Kidney glomerular epithelial cell (primary cell): ENCODE measurements at places on chromosomes 13 and 19.

DNA sequence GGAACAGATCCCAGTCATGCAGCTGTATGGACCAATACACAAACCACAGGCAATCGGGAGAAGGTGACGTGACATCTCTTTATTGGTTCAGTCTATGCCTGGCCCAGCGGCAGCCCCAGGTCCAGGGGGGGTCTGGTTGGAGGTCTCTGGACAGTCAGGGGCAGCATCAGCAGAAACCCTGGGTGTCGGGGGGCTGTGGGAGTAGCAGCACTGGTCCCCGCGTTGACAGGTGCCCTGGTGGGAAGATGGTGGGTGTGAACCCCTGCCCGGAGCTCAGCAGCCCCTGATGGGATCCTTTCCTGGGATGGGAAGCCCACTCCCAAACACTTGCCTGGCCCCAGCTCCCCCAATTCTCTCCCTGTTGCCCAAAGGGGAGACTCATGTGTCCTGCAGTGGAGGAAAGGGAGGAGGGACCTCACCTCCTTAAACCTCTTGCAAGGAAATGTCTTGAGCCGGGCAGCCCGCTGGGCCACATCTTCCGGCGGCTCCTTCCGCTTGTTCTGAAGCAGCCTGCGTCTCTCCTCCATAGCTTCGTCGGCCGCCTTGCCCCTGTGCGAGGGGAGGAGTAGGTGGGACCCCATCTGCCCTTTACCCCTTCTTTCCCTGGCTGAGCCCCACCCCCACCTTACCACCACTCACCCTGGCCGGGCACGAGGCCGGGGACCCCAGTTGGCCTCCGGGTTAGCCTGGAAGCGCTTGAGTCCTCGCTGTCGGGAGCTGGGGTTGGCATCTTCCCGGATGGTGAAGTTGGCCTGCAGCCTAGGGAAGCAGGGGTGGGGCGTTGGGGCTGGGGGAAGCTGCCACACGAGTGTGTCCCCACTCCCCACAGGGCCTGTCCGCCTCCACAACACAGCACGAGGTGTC is 2.4 kb upstream of the LYL1 start:
- DNase-seq = no peak

DNA sequence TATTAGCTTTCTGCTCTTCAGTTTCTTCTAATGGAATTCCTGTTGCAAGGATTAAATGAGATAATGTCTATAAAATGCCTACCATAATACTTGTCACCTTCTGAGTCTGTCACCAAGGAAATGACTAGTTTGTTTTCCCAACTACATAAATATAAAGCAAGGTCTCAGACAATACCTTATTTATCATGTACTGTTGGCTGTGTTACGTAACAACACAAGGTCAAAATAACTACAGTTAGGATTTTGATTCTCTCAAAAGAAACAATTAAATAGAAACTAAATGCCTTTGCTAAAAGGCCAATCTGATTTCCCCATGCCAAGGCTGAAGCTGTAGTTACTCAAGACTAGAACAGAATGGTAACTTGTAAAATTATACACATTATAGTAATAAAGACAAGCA is 134.5 kb downstream of the PCDH9 start:
- DNase-seq = peak; percentile 10

DNA sequence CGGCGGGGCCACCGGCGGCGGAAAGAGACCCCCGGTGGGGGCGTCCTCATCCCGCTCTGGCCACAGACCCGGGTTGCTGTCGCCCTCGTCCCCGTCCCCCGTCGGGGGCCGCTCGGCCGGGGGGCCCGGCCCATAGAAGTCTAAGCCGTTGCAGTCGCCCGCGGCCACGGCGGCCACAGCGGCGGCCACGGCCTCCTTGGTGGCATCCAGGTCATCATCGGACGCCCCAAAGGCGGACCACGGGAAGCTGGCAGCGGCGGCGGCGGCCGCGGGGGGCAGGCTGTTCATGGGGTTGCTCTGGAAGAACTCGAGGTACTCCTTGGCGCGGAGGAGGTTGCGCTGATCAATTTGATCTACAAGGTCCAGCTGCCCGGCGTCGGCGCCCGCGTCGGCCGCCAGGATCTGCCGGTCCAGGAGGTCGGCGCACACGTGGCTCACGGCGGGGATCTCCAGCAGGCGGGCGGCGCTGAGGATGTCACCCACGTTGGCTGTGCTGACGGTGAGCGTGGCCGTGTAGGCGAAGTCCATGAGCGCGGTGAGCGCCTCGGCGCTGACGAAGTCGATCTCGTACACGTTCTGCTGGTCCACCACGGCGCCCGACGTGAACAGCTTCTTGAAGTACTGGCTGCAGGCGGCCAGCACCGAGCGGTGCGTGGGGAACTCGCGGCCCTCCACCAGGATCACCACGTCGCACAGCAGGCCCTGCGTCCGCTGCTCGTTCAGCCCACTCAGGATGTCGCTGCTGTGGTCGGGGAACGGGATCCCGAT is 12.1 kb downstream of the ZBTB7A start:
- DNase-seq = no peak

DNA sequence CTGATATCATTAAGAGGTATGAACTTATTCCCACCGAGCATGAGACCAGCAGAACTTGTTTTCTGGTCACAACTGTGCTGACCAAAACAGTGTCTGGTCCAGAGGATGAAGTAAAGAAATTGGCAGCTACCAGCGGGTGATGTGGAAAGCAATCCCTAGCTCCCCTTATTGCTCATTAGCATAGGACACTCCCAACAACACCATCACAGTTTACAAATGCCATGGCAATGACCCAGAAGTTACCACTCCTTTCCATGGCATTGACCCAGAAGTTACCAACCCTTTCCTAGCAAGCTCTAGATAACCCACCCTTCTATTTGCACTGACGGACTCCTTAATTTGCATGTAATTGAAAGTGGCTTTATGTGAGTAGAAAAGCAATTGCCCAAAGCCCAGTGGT is 1856.1 kb downstream of the OLFM4 start:
- no peak for DNase-seq

DNA sequence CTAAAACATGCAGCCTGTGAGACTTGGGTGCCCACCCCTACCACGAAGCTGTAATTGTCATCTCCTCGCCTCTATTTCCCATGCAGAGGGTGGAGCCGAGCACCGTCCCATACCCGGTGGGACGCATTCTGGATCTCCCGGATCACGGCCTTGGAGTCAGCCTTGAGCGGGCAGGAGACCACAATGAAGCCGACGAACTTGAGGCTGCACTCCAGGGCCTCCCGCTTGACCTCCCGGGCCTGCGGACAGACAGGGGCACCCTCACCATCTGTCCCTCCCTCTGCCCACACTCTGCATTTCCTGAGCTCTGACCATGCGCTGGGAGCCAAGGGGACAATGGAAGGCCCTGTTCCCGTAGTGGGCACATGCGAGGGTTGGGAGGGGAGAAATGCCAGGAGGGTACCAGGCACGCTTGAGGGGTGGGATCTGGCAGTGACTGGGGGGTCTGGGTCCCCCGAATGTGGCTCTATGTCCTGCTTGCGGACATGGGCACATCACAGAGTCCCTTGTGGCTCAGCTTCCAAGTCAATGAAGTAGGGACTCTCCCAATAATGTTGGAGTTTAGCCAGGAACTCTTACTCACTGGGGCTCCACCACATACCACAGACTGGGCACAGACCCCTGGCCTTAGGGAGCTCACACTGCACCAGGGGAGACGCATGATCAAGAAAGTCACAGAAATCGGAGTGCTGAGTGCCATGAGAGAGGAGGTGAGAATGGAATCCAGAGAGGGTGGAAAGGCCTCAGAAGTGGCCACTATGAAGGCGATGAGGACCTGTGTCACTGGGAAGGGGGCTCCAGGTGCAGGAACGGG is 9.2 kb upstream of the GMIP start:
- DNase-seq = no peak

DNA sequence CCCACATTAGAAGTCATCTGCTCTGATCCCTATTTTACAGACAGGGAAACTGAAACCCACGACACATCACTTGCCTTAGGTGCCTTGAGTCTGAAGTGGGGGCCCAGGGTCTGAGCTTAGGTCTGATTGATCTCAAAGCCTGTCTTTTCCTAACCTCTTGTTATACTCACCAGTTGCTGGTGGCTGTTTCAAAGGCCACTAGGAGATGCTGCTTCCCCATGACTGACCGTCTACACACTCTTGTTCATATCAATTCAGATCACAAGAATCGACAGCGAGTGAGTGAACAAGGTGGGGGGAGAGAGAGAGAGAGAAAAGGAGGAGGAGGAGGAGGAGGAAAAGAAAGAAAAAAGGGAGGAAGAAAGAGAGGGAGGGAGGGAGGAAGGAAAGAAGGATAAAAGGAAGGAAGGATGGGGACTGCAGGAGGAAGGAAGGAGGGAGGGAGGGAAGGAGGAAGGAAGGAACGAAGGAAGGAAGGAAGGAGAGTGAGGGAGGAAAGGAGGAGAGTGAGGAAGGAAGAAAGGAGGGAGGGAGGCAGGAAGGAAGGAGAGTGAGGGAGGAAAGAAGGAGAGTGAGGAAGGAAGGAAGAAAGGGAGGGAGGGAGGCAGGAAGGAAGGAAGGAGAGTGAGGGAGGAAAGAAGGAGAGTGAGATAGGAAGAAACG is 3.3 kb downstream of the OR10H1 start:
- no peak for DNase-seq

DNA sequence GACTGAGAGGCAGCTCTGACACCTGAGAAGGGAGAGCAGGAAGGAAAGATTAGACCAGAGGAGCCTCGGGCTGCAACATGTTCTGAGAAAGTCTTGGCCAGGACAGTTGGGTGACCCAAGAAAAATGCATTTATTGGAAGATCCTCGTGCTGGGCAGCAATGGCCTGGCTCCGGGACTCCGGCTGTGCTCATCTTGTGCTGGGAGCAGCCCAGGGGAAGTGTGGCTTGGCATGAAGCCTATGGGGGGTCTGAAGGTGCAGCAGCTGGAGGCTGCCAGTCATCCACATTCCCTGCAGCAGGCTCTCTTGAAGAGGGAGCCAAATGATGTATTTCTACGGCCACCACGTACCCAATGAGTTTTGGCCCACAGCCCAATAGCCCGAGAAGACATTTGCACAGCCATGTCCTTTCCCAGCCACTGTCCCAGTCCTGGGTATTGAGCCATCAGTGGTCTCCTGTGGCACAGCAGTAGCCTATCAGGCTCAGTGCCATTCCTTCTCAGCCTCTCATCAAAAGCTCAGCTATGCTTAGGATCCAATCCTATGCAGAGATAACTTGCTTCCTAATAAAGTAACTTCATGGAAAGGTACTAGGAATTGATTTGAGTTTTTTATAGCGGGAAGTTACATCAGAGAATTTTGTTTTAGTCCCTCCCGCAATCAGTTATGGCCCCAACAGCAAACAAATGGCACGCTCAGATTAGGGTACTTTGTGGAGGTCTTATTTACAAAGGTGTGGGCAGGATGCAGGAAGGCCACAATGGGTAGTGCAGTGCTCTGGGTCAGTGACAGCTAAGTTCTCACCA is 76.0 kb upstream of the MEDAG start:
- DNase-seq = no peak

GRCh38 chr19:17255150-17255621 is 9.4 kb downstream of the USHBP1 start:
- no peak for DNase-seq

DNA sequence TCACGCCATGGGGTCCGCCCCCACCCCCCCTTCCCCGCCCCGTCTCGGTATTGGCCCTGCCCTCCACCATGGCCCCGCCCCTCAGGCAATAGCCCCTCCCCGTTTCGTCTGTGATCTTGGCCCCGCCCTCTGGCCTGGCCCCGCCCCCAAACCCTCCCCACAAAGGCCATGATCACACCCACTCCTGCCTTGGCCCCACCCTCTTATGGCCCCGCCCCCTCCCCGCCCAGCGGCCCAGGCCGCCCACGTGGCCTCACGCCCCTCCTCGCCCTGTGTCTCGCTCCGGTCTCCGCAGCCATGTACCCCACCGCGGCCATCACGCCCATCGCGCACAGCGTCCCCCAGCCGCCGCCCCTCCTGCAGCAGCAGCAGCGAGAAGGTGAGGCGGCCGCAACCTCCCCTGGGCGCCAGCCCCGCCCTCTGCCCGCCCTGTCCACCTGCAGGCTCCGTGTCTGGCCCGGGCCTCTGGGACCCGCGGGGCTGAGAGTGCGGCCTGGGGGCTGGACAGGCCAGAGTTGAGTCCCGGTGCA is 61.3 kb downstream of the CELF5 start:
- DNase-seq = no peak

- no peak for DNase-seq
These were observed 40.8 kb downstream of the UNC13A start for GRCh38 chr19:17647071-17648020.

GRCh38 chr13:25319771-25320170 is 18.3 kb downstream of the NUP58 start:
- no peak for DNase-seq

DNA sequence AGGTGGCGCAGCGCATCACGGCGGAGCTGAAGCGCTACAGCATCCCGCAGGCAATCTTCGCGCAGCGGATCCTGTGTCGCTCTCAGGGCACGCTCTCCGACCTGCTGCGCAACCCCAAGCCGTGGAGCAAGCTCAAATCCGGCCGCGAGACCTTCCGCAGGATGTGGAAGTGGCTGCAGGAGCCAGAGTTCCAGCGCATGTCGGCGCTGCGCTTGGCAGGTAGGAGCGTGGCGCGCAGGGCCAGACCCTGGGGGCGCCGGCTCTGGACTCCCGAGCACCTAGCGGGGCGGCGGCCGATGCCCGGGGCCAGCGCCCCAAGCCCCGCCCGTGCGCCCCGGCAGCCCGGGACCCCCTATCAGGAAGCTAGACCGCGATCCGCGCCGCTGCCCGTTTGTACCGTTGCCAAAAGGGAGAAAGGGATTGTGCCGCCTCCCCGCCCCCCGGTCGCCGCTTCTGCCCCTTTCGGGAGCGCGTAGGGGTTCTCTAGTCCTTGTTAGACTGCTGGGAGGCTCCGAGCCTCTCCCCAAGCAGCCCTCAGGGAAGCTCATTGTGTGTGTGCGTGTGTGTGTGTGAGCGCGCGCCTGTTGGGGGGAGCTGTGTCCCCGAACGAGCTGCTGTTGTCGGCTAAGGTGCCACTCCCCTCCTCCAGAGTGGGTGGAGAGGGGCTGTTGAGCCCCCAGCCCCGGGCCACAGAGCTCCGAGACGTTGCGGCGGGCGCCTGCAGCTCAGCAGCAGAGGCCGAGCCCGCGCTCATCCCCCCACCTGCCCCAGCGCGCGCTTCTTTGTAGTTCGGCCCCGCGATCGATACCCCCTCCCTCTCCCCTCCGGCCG is 1.5 kb downstream of the ONECUT3 start:
- DNase-seq = no peak

DNA sequence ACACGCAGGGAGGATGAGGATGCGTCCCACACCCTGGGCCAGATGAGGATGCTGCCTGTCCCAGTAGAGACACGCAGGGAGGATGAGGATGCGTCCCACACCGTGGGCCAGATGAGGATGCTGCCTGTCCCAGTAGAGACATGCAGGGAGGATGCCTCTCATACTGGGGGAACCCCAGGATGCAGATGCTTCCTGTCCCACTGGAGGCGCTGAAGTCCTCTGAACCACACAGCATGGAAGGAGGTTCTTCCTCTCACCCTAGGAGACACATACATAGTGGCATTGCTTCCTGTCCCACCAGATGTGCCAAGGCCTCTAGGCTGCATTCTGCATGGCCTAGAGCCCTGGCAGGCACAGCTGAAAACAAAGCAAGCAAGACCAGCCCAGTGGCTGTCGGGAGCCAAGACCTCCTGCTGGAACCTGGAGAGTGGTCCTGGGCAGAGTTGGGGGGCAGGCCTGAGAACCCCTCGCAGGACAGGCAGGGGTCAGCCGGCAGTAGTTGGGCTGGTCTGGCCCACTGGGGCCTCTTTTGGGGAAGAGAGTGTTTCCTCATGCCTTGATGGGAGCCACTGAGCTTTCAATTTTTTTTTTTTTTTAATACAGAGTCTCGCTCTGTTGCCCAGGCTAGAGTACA is 4.3 kb downstream of the HPN start:
- DNase-seq = no peak
